ENCODE measurements at places on chromosomes 4 and X. TPM values are rescaled to one million over a fixed set of nuclear protein-coding genes. Genes with fewer than 3 reads are reported as not detected.

DNA sequence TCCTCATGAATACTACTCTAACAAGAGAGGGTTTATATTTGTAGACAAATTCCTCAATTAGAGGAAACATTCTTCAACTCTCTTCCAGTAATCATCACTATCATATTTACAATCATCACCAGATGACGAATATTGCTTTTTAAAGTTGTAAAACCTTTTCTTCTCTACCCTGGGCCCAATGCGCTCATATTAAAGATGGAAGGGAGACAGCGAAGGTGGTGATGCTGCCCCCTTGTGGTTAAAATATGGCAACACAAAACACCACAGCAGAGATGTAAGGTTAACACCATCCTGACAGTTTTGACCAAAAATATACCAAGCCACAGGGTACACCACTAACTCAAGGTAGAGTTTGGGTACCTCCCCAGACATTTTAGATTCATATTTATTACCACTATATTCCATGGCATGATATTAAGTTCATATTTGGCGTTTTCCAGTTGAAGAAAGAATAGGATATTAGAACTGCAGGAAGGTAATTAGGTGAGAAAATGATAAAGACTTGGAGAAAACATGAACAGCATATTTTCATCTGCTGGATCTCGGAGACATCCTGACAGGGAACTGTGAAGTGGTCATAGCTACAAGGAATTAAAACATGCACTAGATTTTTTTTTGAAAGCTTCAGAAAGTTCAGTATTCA lies 72.8 kb downstream of the SLC9A7 start:
- H3K4me3 ChIP-seq = no peak overlapping the region
- no peaks in the 10 kb centered on the region for H3K27me3 ChIP-seq

DNA sequence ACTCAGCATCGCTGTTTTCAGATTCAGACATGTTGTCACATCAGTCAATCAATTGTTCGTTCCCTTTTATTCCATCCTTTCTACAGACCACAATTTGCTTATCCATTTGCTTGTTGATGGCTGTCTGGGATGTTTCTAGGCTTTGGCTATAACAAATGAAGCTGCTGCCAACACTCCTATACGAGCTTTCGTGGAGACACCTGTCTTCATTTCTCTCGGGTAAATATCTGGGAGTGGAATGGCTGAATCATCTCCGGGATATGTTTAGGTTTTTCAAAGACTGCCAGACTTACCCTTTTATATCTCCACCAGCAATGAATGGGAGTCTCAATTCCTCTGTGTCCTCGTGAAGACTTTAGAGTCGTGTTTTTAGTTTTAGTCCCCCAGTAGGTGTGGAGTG lies 118.9 kb downstream of the SORCS2 start:
- DNase-seq = no peak
- no peak overlapping the region for H3K27ac ChIP-seq
- no peaks in the 10 kb centered on the region for H3K27me3 ChIP-seq
- H3K4me1 ChIP-seq = no peaks in the 10 kb centered on the region
- H3K4me3 ChIP-seq = no peak overlapping the region

DNA sequence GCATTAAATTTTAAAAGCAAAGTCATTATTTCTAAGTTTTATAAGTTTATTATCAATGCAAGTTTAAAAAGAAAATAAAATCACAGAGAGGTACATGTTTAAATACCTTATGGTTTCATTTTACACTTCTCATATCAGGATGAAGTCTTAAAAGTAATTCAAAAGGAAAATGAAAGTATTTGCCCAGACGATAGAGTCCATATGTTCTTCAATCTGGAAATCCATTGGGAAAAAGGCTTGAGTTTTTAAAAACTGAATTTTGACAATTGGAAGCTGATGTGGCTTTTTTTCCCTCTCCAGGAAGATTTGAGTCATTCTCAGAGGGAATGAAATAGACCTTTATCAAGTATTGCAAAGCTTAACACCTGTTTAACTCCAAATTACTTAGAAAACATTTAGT lies 37.1 kb downstream of the MAB21L2 start:
- no peak for DNase-seq
- H3K4me1 ChIP-seq = no peaks in the 10 kb centered on the region
- H3K4me3 ChIP-seq = no peak overlapping the region
- no peaks in the 10 kb centered on the region for H3K36me3 ChIP-seq

- H3K27me3 ChIP-seq = no peaks in the 10 kb centered on the region
- no peak for DNase-seq
- no peaks in the 10 kb centered on the region for H3K36me3 ChIP-seq
- no peaks in the 10 kb centered on the region for H3K4me1 ChIP-seq
- H3K4me3 ChIP-seq = no peak overlapping the region
- no peak overlapping the region for H3K27ac ChIP-seq
These were observed 89.8 kb downstream of the PDGFRA start for GRCh38 chr4:54318904-54319303.

DNA sequence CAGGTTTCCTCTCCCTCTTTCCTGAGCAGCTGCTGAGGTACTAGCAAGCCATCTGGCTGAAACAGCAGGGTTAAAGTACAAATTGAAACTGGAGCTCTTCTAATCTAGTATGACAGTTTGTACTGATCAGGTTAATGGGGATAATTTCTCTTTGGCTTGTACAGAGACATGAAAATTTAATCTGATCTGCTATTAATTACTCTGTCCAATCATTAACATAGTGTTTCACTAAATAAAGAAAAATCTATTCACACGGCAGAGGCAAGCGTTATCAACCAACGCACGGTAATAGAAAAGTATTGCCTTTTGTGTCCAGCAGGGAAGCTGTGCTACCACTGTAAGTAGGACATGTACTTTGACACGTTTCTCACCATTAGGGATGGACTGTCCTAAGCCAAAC lies 71.1 kb downstream of the IGSF1 start:
- H3K36me3 ChIP-seq = no peaks in the 10 kb centered on the region
- no peaks in the 10 kb centered on the region for H3K27me3 ChIP-seq
- DNase-seq = no peak
- no peak overlapping the region for H3K4me3 ChIP-seq

GRCh38 chr4:70902577-70903290 lies 565 bp downstream of the MOB1B start:
- H3K36me3 ChIP-seq = no peaks in the 10 kb centered on the region
- H3K4me1 ChIP-seq = no peaks in the 10 kb centered on the region
- peak overlapping the region; percentile 89 for H3K27ac ChIP-seq
- H3K4me3 ChIP-seq = peak overlapping the region; percentile 91
- no peaks in the 10 kb centered on the region for H3K27me3 ChIP-seq

DNA sequence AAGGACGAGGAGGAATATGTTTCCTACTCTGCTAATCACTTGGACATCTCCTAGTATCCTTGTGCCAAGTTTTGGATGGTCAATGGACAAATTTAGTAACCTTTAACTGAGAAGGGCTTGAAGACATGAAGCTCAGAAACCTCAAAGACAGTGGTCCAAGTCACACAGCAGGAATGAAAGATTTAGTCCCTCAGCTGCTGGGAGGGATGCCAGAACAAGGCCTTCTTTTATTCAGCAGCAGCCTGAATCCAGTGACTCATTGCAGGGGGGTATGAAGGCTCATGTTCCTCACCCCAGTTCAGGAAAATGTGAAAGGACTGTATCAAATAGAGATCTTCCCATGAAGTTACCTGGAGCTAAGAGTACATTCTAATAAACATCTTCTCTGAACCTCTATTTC lies 214.9 kb upstream of the UGT8 start:
- DNase-seq = no peak
- H3K4me3 ChIP-seq = no peak overlapping the region
- no peaks in the 10 kb centered on the region for H3K27me3 ChIP-seq
- no peak overlapping the region for H3K27ac ChIP-seq
- no peaks in the 10 kb centered on the region for H3K4me1 ChIP-seq

RASGEF1B gene
- total RNA-seq = 16.4 TPM

Measured in prostate gland (tissue), 2 donors.